Small intestine (tissue), 16 donors: ENCODE measurements at places on chromosomes 12 and 14.

DNA sequence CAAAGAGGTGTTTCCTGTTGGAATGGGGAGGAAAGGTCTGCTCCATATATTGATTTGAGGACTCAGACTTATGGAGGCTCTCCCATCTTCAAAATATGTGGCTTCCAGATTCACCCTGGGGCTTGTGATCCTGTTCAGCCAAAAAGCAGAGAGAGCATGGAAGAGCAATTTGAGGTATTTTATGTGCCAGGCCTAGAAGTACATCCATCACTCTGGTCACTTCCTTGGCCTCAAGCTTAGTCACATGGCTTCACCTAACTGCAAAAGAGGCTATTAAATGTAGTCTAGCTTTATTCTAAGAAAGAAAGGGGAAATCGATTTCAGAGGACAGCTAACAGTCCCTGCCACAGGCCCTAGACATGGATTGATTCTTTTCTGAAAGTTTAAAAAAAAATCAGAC is 86.2 kb downstream of the C12orf50 start:
- no peaks in the 10 kb centered on the region for H3K36me3 ChIP-seq
- no peak overlapping the region for H3K27ac ChIP-seq
- H3K4me1 ChIP-seq, result no peaks in the 10 kb centered on the region
- DNase-seq, result no peak

- DNase-seq, result peak; percentile 61
- H3K27me3 ChIP-seq, result no peaks in the 10 kb centered on the region
- H3K4me1 ChIP-seq, result peaks cover 33% of the 10 kb centered on the region
- no peak overlapping the region for H3K4me3 ChIP-seq
- H3K27ac ChIP-seq, result peak overlapping the region; percentile 86
Observed at GRCh38 chr12:64998371-64999147, 122.5 kb downstream of the WIF1 start.

DNA sequence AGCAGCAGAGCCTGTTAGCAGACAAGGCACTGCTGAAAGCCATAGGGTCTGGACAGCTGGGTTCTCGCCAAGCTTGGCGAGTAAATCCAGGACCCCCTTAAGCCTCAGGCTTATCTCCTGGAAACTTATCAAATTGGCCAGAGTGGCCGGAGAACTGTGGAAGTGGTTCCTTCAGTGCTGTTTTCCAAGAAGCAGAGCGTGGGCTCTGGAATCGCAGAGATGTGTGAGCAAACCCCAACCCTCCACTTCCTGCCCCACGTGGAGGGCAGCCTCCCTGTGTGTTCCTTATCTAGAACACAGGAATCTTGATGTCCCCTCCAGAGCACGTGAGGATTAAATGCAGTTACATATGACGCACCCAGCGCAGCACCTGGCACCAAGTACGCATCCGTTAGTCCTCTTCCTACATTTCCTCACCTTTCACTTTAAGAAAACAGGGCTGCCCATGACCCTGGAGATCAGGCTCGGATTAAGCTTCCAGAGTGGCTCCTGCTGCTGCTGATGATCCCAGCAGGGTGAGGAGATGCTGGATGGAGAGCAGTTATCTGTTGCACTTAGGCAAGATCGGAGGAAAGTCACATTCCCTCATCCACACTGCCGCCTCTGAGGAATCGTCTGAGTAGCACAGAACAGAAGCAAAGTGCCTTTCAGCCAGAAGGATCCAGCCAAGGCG is 35.0 kb downstream of the MMAB start:
- no peak for DNase-seq
- H3K4me1 ChIP-seq, result no peaks in the 10 kb centered on the region
- H3K36me3 ChIP-seq, result peaks cover 4% of the 10 kb centered on the region
- H3K27ac ChIP-seq, result no peak overlapping the region

DNA sequence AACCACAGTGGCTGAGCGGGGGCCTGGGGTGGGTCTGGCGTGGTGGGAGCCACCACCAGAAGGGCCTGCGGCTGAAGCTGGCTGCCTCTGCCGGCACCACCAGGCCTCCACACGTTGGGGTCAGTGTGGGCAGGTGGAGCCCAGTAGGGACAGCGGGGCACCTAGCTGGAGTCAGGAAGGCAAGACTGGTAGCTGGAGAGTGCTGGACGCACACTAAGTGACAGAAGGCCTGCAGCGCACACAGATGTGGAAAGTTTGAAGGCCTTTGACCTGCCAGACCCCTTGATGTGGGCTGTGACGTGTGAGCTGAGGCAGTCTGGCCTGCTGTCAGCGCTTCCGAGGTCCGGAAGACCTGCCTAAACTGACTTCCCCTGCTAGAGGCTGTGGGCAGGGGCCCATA is 26.3 kb downstream of the RIN3 start:
- H3K4me1 ChIP-seq, result peaks cover 29% of the 10 kb centered on the region
- H3K27ac ChIP-seq, result peak overlapping the region; percentile 62
- DNase-seq, result no peak
- H3K4me3 ChIP-seq, result no peak overlapping the region

DNA sequence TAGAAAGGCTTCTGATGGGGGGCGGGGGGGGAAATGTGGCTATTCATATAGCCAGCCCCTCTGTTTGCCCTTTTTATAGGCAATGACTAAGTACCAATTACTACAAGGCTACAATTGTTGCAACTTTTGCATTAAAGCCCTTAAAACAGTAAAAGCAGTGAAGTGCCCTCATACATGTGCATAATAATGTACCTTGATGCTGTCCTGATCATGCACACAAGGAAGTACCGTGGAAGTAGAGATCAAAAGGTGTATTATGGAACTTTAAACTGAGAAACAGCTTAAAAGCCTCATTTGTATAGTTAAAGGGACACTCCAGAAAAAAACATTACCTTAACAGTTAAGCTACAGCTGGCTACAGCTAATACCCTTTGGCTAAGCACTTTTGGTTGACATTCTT is 111.8 kb downstream of the PLEKHG7 start:
- no peak overlapping the region for H3K4me3 ChIP-seq
- H3K27ac ChIP-seq, result no peak overlapping the region
- no peaks in the 10 kb centered on the region for H3K27me3 ChIP-seq
- no peaks in the 10 kb centered on the region for H3K4me1 ChIP-seq
- DNase-seq, result peak; percentile 2

DNA sequence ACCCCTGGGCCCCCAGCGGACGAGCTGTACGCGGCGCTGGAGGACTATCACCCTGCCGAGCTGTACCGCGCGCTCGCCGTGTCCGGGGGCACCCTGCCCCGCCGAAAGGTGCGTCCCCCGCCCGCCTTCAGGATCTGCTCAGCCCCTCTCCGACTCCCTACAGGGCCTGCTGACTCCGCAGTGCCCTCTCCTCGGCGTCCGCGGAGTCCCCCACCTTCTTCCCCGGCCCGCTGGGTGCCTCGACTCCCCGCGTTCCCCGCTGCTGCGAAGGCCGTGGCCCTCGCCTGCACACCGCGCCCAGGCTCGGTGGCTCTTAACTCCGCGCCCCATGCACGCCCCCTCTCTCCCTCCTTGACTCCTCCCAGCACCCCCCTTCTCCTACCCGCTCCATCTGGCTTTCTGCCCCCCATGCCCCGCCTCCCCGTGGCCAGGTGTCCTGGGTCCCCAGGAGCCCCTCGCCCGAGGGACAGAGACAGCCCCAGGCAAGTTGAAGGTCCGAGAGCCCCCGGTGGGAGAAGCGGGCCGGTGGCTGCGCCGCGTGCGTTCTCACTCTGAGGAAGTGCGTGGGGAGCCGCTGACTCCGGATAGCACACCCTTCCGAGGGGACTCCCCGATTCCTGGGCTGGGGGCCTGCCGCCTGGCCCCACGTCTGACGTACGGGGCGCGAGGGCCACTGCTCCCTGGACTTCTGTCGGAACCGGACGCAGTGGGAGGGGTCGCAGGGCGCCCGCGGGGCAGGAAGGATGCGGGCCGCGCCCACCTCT is 594 bp downstream of the TAMALIN start:
- peak overlapping the region; percentile 44 for H3K4me3 ChIP-seq
- no peak for DNase-seq
- H3K4me1 ChIP-seq, result no peaks in the 10 kb centered on the region
- H3K27me3 ChIP-seq, result no peaks in the 10 kb centered on the region
- H3K27ac ChIP-seq, result peak overlapping the region; percentile 7
- peaks cover 29% of the 10 kb centered on the region for H3K36me3 ChIP-seq

GRCh38 chr12:21558100-21558679 is 32.1 kb downstream of the SPX start:
- no peaks in the 10 kb centered on the region for H3K36me3 ChIP-seq
- no peak for DNase-seq
- no peak overlapping the region for H3K4me3 ChIP-seq
- no peaks in the 10 kb centered on the region for H3K27me3 ChIP-seq
- no peak overlapping the region for H3K27ac ChIP-seq

DNA sequence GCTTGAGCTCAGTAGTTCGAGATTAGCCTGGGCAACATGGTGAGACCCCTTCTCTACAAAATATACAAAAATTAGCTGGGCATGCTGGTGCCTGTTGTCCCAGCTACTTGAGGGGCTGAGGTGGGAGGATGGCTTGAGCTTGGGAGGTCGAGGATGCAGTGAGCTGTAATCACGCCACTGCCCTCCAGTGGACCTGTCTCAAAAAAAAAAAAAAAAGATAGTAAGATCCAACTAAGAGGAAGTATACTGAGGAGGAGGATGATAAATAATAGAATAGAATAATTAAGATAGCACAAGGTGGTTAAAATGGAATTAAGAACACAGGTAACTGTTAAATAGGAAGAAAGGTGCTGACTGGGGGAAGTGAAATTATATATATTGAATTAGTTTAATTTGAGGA is 37.0 kb upstream of the BAZ1A start:
- DNase-seq, result no peak
- H3K4me3 ChIP-seq, result no peak overlapping the region
- no peaks in the 10 kb centered on the region for H3K36me3 ChIP-seq
- no peaks in the 10 kb centered on the region for H3K27me3 ChIP-seq

GRCh38 chr14:29553427-29553826 is 374.2 kb downstream of the PRKD1 start:
- no peaks in the 10 kb centered on the region for H3K36me3 ChIP-seq
- H3K27ac ChIP-seq, result no peak overlapping the region
- H3K27me3 ChIP-seq, result no peaks in the 10 kb centered on the region
- H3K4me3 ChIP-seq, result no peak overlapping the region
- H3K4me1 ChIP-seq, result no peaks in the 10 kb centered on the region
- DNase-seq, result no peak

DNA sequence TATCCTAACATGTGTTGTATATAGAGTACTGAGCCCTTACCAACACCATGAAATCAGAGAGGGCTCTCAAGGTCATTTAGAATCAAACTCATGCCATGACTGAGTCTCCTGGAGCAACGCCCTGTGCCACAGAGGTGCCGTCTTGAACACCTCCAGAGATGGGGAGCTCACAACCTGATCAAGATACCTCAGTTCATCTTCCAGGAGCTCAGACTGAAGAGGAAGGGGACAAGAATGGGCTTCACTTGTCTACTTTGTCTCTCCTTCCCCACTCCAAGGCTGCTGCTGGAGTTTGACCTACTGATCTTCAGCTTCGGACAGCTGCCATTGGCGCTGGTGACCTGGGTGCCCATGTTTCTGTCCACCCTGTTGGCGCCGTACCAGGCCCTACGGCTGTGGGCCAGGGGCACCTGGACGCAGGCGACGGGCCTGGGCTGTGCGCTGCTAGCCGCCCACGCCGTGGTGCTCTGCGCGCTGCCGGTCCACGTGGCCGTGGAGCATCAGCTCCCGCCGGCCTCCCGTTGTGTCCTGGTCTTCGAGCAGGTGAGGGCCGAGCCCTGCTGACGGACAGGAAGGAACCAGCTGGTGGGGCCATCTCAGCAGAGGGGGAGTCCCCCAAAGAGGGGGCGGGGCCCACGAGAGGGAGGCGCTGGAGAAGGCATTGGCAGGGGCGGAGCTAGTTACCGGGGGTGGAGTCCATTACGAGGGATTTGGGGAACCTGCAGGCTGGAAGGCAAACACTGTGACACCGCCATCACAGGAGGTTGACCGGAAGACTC is 12.0 kb downstream of the SOAT2 start:
- H3K27me3 ChIP-seq, result no peaks in the 10 kb centered on the region
- H3K4me3 ChIP-seq, result no peak overlapping the region
- H3K36me3 ChIP-seq, result no peaks in the 10 kb centered on the region
- peaks cover 44% of the 10 kb centered on the region for H3K4me1 ChIP-seq
- peak overlapping the region; percentile 80 for H3K27ac ChIP-seq
- no peak for DNase-seq

- no peak overlapping the region for H3K4me3 ChIP-seq
- H3K36me3 ChIP-seq, result no peaks in the 10 kb centered on the region
- DNase-seq, result no peak
- peaks cover 20% of the 10 kb centered on the region for H3K27me3 ChIP-seq
Observed at GRCh38 chr14:89025561-89026236, 201.2 kb downstream of the TTC8 start.
